ENCODE measurements at places on chromosomes 4 and X.

DNA sequence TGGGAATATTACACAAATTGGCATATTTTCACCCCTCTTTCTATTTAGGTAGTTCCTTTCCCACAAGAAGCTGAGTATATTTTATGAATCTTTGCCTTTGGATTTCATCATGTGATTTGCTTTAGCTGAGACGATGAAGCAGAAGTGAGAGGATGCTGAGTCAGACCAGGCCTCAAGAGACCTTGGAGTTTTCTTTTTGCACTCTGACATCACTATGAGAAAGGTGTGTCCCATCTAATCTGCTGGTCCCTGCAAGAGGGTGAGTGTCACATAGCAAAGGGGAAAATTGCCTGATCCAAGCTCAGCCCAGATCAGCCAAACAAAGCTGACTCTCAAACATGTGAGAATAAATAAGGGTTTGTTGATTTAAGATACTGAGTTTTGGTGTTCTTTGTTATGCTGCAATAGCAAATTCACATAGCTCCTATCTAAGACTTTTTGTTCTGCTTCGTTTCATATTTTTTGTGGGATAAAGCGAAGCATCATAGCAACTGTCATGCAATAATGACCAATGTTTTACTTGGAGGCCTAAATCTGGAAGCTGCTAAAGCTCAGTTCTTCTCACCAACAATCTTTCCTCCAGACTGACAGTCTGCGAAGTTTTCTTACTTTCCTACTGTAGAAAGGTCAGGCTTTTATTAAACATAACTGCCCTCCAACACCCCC, 176.9 kb downstream of the PDHA2 start:
- DNase-seq, result no peak

DNA sequence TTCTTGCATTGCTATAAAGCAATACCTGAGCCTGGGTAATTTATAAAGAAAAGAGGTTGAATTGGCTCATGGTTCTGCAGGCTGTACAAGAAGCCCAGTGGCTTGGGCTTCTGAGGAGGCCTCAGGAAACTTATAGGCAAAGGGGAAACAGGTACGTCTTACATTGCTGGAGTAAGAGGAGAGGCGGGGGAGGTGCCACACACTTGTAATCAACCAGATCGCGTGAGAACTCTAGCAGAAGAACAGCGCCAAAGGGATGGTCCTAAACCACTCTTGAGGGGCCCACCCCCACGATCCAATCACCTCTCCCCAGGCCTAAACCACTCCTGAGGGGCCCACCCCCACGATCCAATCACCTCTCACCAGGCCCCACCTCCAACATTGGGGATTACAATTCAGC, 50.6 kb upstream of the SHOX start:
- no peak for DNase-seq

- no peak for DNase-seq
Observed at GRCh38 chrX:3384327-3384726, 37.9 kb upstream of the MXRA5 start.

- no peak for DNase-seq
Observed at GRCh38 chrX:105191878-105192277, 28.6 kb downstream of the TEX13A start.

GRCh38 chr4:73648478-73648877, 28.2 kb upstream of the RASSF6 start:
- no peak for DNase-seq

DNA sequence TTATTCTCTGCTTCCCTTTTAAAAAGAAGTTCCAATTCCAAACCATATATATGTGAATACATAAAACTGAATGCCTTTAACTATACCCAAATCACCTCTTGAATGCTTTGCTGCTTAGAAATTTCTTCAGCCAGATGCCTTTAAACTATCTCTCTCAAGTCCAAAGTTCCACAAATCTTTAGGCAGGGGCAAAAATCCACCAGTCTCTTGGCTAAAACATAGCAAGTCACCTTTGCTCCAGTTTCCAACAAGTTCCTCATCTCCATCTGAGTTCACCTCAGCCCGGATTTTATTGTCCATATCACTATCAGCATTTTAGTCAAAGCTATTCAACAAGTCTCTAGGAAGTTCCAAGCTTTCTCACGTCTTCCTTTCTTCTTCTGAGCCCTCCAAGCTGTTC, 49.8 kb downstream of the SULT1B1 start:
- no peak for DNase-seq

DNA sequence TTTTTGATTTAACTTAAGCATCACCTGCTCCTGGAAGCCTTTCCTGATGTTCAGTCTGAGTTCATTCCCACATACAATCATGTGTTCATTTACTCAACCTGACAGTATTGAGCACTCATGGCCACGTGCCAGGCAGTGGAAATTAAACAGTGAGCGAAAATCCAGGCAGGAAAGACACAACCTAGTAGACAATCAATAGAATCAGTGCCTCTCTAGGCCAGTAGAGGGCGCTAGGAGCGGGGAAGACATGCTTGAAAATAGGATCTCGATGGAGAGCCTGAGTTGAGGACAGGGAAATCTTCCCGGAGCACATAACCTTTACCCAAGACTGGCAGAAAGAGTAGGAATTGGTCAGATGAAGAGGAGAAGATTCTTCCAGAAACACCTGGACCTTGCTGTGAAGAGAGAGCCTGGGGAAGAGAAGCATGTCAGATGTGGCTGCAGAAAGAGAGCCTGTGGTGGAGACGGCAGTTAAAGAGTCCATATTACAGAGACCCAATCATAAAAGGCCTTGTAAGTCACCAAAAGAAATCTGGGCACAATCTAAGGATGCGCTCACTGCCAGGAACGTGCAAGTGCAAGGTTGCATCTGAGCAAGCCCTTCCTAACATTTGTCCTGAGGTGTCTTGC, 103.5 kb downstream of the LDB2 start:
- DNase-seq, result no peak

DNA sequence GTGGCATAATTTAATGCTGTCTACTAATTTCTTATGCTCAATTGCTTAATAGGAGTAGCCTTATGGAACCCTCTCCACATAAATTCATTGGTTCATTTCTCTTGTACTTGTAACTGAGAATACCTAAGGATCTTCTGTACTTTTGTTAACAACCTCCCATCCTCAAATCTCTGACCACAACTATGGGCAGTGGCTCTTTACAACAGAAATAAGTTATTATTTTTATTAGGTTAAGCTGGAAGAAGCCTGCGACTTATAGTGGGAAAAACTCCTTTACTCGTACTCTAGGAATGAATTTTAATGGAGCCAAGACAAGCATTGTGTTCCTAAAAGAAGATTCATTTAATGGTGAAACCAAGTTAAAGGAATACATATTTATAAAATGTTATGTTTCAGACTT, 337.1 kb upstream of the CTSO start:
- DNase-seq, result no peak

DNA sequence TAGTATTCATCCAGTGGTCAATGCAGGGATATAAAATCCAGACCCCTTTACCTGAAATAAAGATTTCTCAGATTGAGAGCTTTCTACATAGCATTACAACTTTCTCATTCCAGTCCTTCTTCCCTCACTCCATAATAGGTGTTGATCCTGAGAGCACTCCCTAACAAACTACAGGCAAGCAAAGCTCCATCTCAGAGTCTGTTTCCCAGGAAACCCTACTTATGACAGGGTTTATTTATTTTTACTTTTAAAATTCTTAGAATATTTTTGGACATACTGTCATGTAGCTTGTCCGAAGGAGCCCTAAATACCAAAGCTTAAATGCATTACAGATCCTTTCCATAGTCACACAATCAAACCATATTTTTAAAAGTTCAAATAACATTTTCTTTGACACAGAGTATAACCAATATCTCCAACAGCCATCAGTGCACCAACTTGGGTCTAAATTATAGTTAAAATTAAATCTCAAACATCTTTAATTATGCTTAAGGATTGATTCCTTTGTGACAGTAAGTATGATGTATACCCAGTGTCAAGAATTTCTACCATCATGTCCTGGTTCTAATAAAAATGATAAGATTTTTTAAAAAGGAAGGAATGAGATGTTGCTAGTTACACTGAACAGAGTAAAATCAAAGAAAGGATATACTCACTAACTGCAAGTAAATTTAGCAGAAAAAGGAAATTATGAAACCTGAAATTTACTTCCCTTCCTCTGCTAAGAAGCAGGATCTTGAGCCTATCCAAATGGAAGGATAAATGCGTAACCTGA, 580.4 kb upstream of the ADGRL3 start:
- no peak for DNase-seq

DNA sequence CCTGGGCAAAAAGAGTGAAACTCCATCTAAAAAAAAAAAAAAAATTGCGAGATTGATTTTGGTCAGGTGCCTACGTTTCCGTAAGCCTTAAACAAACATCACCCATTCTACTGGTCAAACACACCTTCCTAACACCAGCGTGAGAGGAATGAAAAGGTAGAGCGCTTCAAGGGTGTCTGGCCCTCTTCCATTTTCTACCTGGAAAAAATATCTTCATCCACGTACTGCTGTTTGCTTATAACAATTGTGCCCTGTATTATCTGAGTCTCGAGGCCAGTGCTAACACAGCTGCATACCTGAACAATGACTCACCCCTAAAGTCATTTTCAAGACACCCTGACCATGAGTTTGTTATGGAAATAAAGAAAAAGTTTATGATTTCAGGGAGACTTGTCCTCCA, 13.9 kb downstream of the TMSB4X start:
- DNase-seq, result no peak

GRCh38 chrX:153863251-153863991, 22.6 kb downstream of the L1CAM start:
- no peak for DNase-seq

- no peak for DNase-seq
Observed at GRCh38 chr4:81040012-81040659, 9.6 kb downstream of the BMP3 start.

DNA sequence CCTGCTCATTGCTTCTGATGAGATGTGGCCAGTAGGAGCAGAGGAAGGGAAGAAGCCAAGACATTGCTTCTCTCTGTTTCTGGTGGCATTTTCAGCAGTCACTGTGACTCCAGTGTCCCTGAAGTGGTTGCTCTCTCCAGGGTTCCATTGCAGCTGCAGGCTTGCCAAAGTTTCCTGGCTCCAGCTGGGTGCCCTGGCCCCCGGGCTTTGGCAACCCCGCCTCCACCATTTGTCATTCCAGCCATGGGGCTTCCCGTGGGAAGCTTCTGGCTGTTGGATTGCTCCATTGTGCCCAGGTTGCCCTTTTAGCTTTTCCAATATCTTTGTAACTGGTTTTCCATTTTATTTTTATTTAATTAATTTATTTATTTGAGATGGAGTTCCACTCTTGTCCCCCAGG, 12.7 kb downstream of the FGFBP1 start:
- DNase-seq, result no peak

- DNase-seq, result no peak
Observed at GRCh38 chr4:183289688-183290087, 30.4 kb downstream of the CLDN22 start.

DNA sequence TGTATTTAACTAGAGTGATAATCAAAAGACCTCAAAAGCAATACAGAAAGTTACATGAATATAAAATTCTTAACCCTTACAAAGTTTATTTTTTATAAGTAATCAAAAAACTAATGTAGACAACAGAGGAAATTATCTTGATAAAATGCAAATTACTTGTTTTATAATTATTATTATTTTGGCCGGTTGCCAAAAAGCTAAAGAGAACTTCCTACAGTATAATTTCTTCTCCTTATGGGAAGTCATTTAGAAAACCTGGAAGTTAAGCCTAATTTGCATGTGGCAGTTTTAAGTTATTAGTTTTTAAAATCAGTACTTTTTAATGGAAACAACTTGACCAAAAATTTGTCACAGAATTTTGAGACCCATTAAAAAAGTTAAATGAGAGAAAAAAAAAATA, 621.3 kb upstream of the PCDH10 start:
- DNase-seq, result peak; percentile 6

- no peak for DNase-seq
Observed at GRCh38 chrX:130995439-130995838, 62.7 kb upstream of the ARHGAP36 start.

DNA sequence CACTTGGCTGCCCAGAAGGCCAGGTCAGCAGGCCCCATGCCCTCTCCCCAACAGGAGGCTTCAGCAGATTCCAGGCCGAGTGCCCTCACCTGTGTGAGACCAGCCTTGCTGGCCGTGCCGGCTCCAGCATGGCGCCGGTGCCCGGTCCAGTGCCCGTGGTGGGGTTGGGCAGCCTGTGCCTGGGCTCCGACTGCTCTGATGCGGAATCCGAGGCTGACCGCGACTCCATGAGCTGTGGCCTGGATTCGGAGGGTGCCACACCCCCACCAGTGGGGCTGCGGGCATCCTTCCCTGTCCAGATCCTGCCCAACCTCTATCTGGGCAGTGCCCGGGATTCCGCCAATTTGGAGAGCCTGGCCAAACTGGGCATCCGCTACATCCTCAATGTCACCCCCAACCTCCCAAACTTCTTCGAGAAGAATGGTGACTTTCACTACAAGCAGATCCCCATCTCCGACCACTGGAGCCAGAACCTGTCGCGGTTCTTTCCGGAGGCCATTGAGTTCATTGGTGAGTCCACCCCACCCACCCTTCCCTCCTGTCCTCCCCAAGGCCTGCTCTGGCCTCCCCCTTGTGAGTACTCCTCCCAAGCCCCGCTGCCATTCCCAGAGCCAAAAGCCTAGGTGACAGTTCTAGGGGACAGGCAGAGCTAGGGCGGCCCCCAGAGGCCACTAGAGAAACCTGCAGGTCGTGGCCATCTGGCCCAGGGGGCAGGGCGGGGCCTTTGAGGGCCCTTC, 2.3 kb downstream of the DUSP9 start:
- no peak for DNase-seq

DNA sequence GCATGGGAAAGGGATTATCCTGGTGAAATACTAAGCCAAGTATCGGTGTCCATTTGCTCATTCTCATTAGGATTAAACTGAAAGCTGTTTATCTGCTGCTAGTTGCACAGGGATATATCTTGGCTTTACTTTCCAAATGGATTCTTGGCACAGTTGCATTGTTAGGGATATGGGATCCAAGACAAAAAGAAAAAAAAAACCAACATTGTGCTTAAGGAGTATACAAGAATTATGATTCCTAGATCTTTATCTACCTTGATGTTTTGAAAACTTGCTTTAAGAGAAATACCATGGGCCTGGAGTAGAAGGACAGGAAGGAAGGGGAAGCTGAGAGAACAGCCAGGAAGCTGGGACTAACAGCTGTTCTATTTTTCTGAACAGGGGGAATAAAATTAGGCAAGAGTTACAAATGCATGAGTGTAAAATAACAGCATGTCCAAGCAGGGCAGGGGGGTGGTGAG, 107.6 kb downstream of the ATXN3L start:
- DNase-seq, result no peak

DNA sequence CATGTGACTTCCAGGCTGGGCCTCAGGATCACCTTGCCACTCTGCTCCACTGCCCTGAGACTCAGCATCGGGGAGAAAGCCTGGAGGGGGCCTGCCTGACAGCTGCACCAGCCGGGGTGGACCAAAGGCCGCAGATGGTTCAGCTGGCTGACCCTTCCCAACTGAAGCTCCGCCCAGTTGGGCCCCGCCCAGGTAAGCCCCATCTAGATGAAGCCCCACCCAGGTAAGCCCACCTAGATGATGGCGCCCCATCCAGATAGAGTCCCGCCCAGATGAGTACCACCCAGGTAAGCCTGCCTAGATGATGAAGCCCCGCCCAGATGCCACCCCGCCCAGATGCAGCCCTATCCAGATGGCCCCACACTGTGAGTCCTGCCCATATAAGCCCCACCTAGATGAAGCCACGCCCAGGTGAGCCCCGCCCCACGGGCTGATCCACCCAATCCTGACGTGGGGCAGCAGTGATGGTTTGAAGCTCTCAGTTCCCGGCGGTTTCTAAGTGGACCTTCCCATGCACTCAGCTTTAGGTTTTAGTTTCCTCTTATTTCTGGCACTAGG, 10.0 kb downstream of the ZFYVE28 start:
- no peak for DNase-seq

GRCh38 chrX:96474741-96475125, 209.9 kb upstream of the DIAPH2 start:
- DNase-seq, result no peak

Measured in SK-N-MC (cell line).